ENCODE measurements at places on chromosomes 6 and 20. TPM values are rescaled to one million over a fixed set of nuclear protein-coding genes. Genes with fewer than 3 reads are reported as not detected.

- DNase-seq = no peak
Measured at GRCh38 chr20:8394308-8394945, 262.4 kb downstream of the PLCB1 start.

NCOA5 gene
- 40.3 TPM for total RNA-seq

DNA sequence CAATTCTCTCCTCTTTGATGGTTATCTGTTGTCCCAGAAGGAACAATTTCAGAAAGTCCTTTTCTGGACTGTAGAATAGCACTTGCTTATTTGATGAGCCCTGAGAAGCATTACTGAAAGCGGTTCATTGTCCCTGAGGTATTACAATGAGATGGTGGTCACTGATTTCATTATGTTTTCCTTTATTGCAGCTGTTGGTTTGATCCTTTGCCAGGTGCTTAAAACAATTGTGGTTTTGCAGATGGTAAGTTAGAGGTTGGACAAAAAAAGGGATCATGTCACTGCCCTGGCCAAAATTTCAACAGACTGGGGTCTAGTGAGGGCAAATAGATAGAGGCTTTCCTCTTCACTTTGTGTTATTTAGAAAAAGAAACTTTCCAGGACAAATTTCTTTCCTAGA, 61.9 kb downstream of the ESR1 start:
- DNase-seq = no peak

- DNase-seq = no peak
Measured at GRCh38 chr6:166162599-166163342, 4.9 kb downstream of the TBXT start.

DNA sequence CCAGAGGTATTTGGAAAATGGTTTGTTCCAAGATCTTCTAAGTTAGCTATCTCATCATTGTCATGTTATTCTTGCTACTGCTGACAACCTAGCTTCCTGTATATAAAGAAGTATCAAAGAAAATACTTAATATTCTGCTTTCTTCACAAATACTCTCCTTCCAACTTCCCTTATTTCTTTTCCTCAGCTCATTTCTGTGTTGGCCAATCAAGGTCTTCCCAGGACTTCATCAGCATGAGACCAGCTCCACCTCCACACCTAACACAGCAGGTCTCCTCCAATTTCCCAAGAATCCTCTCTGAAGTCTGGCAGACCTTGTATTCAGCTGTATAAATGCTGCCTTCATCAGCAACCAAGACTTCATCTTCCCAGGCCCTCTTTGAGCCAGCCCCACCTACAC, 538.6 kb upstream of the JARID2 start:
- no peak for DNase-seq

DNA sequence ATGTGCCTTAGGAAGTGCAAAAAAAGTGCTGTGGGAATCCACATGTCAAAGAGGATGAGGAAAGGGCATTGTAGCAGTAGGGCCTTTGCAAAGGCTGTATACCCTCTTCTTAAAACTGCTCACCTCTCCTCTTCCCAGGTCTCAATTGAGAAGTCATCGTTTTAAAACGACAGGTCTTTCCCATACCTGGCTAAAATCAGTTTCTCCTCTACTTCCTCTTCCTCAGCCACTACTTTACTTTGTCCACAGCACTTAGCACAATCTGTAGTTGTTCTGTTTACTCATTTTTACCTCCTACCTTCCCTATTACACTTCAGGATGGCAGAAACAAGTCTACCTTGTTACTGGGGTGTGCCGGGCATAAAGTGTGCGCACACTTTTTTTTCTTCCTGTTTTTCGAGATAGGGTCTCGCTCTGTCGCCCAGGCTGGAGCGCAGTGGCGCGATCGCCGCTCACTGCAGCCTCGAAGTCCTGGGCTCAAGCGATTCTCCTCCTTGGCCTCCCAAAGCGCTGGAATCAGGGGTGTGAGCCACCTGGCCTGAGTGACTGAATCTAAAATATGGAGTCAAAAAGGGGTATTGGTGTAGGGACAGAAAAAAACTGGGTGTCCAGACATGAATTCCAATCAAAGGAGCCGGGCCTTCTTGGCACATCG, 9.8 kb upstream of the ELOVL5 start:
- no peak for DNase-seq

HDGFL1 gene
- total RNA-seq = not detected

LY6G6D gene
- total RNA-seq = not detected

MOG gene
- not detected for total RNA-seq

PTK6 gene
- 2.0 TPM for total RNA-seq

DOK5 gene
- total RNA-seq = not detected

DNA sequence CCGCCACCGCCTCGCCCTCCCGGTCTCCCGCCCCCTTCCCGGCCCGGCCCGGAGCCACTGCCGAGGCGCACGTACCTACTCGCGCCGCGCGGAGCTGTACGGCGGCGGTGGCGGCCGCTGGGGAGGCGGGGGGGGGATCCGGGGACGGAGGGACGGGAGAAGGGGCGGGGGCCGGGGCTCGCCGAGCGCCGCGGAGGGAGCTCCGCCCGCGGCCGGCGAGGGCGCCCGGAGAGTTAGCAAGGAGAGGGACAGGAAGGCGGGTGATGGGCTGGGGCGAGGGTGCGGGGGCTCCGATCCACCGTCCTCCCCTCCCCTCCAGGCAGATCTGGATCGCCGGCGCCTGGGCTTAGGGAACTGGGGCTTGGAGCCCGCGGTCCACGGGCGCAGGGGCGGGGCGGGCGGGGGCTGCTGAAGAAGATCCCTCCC, 548 bp upstream of the TMEM74B start:
- DNase-seq = no peak

DNA sequence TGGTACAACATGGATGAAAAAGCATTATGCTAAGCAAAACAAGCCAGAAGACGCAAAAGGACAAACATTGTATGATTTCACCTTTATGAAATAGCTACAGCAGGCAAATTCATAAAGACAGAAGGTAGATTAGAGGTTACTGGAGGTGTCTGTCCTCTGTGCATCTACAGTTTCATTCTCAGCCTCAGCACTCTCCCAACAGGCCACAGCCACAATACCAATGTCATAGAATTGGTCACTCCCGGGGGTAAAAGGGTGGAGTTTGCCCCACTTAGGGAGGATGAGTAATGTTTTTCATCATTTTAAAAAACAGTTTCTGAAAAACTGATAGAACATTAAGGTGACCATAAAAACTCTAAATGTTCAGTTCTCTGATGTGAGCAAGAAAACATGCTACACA, 17.2 kb upstream of the TMX4 start:
- no peak for DNase-seq

TSPO2 gene
- total RNA-seq = not detected

DNA sequence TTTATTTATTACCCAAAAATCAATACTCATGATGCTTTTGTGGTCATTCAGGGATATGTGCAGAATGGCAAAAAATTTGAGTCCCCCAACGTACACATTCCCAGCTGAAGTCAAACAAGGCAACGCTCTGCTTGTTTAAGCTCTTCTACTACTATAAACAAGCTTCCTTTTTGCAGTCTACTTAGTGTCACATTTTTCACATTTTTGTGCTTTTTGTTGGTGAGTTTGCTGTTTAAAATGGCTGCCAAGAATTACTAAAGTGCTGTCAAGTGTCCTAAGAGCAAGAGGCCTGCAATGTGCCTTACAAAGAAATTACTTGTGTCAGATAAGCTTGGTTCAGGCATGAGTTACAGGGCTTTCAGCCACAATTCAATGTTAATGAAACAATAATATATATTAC, 2.1 kb downstream of the WFDC8 start:
- no peak for DNase-seq

DNA sequence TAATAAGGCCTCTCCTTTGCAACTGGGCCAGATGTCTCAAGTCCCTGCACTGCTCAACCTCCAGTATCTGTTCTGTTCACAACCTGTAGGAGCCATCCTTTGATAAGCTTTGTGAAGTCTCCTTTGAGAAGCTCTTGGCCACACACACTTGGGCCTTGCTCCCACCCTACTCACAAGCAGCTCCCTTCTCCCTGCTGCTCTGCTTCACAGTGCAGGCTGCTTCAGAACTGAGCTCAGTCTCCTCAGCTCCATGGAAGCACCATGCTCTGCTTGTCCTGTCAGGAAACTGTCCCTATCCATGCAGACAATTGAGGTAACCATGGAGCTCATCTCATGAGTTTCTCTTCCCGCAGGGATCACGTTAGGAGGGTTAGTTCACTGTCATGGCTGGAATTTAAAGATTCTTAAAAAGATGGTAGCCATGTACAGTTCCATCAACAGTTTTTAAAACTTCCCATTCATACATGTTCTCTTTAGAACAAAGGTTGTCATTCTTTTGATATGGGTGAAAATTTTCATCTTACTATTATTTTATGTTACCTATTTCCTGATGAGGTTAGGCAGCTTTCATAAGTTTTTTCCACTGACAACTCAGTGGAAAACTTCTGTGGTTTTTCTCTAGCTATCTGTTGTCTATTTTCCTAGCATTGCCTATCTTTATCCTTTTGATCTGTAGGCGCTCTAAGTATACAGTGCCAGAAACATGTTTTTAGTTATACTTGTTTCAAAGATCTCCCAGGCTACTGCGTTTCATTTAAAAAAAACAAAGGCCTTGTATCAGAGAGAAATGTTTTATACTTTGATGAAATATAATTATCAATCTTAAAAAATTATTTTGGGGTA, 62.6 kb downstream of the AK9 start:
- no peak for DNase-seq

- DNase-seq = peak; percentile 22
Measured at GRCh38 chr6:37314487-37315156, 39.2 kb upstream of the RNF8 start.

DNA sequence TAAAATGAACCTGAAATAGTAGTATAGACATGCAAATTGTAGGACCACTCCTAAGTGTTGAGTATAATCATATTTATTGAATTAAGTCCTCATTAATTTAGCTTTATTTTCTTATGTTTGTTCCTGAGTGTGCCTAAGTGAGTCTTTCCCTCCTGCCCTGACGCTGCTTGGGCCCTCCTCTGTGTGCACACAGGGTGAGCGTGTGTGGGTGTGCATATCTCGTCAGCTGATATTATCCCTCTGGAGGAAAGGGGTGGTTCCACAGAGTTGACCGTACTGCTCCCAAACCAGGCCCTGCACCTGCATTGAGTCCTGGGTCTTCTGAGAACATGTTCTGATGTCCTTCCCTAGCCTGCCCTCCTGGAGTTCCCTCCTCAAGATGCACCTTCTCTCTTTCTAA, 28.0 kb downstream of the TULP4 start:
- no peak for DNase-seq

COX4I2 gene
- total RNA-seq = not detected

FHL5 gene
- total RNA-seq = not detected

- DNase-seq = peak; percentile 14
Measured at GRCh38 chr6:117399924-117400323, 25.8 kb downstream of the ROS1 start.

- DNase-seq = peak; percentile 3
Measured at GRCh38 chr6:141103246-141103645, 1029.5 kb upstream of the GJE1 start.

DNA sequence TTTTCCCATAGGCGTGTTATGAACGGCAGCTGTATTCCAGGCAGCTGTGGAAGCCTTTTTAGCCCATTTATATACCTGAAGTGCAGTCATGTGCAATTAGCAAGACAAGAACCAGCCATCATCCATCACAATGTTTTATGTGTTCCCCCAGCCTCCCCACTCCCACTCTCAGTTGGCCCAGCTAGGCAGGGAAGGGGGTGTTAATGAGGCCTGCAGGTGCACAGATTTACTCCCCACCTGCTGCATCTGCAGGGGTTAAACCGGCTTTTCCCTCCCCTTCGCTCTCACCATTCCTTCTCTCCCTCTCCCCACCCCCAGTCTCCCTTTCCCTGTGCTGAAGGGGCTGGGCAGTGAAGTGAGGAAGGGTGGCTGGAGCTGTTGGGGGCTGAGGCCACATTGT, 149.8 kb upstream of the AKAP12 start:
- DNase-seq = no peak

DNA sequence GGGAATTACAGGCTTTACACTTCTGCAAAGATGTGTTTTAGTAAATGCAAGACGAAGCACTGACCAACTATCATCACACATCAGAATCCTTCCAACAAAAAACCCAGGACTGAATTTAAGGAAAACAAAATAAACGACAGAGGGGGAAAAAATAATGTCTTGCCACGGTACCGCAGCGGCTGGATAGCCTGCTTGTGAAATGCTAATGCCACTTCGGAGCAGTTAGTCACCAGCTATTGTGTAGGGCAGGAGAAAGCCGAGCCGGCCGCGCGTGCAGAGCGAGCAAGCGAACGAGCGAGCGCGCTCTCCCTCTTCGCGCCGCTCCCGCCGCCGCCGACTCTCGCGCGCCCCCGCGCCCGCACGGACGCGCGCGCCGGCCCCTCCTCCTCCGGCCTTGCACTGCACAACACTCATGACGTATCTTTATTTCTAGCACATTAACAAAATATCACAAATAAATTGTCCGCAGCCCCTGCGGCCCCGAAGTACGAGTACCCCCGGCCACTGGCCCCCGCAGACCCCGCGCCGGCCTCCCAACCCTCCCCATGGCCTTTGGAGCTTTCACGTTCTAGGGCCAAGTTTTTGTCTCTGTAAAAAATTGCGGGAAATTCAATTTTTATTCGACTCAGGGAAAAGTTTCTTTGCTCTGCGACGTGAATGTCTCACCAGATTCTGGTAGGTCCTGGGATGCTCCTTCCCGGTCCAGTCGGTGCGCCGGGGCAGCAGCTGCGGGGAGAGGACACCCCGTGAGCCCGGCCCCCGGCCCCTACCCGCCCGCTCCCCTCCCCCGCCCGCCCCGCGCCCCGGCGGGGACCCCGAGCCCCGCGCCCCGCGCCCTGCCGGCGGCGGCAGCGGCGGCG, 1.0 kb downstream of the PHIP start:
- peak; percentile 82 for DNase-seq

DNA sequence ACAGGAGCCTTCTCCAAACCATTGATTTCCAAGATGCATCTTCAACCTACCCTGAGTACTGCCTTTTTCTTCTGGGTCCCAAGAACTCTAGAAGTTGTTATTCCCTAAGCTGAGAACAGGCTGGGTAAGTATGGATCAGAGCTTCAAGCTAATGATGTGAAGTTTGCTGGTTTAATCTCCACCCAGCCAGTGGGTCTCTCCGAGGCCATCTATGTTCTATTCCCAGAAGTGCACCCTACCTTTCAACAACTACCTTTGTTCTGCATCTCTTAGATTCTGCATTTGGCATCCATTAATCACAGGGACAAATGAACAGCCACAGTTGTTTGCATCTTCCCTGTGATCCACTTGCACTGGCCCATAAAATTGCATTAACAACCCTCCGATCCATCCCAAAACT, 246.2 kb downstream of the HIVEP2 start:
- no peak for DNase-seq

DNA sequence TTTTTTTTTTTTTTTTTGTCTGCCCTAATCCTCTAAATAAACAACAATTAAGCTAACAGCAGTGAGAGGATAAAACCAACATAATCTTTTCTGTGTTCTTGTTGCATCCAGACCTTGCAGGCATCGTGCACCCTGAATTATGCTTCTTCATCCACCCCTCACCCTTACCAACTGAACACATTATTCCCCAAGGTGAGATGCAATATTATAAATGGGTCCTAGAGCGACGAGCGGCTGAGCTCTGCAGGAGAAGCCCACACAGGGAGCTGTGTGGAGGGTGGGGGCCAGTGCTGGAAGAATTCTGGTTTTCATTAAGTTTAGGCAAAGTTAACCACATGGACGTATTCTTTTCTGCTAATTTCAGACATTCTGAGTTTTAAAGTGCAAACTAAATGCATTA, 32.2 kb upstream of the NXT1 start:
- no peak for DNase-seq

All from A172 (cell line).